ENCODE measurements at places on chromosomes 4 and X. TPM values are rescaled to one million over a fixed set of nuclear protein-coding genes. Genes with fewer than 3 reads are reported as not detected.

DNA sequence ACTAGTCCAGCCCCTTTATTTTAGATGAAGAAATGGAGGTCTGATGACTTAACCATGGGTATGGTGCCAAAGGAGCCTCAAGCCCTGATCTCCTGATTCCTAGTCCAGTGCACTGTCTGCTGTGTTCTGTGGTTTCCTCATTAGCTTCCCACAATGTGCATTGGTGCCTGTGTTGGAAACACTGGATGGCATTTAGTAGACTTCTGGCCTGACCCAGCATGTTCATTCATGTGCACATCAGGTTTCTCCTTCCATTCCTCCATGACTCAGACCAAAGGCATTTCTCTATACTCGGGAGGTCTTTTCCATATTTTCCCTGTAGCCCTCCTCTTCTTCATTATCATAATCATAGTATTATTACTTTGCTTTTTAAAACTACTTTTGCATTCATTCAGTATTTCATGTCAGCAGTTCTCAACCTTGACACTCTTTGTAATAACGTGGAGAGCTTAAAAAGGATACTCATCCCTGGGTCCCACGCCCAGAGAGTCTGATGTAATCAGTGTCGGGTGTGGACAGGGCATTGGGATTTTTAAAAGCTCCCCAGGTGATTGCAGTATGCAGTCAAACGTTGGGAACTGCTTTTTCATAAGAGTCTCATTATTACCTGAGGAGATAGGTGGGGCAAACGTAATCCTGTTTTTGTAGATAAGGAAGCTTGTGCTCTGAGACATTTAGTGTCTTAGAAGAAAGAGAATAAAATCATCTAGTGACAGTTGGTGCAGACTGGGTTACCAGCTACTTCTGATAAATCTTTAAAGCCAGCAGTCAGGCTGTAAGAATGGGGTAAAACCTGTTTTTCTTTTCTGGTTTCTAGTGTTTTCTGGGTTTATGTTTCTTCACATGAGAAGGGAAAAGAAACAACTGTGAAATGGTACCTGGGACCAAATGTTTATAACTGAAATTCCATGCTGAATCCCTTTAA is 40.9 kb upstream of the XK start:
- no peak for DNase-seq

DNA sequence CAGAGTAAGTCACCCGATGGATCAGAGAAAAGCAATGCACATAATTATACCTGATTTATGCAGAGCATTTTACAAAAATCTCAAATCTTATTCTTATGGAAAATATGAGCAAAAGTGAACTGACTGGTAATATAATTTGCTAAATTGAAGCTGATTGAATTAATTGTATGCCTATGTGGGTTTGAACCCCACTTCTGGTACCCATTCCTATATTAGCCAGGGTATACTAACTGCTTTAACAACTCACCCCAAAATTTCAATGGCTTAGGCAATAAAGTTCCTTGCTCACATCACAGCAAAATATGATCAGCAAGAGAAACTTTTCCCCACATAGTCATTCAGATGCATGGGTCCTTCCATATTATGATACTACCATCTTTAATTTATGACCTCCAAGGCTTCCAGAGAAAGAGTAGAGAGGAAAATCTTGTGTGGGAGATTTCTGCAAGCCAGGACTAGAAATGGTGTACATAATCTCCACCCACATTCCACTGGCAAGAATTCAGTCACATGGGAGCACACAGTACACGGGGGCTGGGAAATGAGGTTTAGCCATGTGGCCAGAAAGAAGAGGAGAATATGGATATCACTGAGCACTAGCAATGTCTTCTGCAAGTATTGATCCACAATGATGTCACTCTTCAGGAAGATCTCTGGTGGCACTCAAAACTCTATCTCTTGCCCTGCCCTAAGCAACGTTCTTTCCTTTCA is 640.7 kb downstream of the BCOR start:
- DNase-seq, result no peak

DNA sequence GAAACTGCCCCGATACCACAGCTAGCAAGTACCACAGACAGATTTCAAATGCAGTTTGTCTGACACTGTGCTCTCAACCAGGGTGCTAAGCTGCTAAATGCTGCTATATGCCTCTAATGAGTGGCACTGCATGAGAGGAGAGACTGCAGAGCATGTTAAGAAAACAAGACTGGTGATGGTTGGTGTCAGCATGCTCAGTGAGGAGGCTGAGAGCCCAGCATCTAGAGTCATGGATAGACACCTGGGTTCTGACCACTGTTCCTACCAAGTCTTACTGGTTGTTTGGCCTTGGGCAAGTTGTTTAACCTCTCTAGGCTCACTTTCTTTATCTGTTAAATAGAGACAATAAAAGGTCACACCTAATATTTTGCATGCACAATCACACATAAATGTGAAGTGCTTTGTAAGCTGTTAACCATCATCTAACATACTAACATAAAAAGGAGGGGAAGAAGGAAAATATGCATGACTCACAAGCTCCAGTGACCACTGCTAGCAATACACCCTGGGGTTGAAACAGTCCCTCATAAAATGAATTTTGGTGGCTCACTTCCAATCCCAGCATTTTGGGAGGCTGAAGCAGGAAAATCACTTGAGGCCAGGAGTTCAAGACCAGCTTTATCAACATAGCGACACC is 20.7 kb downstream of the HHIP start:
- no peak for DNase-seq

DNA sequence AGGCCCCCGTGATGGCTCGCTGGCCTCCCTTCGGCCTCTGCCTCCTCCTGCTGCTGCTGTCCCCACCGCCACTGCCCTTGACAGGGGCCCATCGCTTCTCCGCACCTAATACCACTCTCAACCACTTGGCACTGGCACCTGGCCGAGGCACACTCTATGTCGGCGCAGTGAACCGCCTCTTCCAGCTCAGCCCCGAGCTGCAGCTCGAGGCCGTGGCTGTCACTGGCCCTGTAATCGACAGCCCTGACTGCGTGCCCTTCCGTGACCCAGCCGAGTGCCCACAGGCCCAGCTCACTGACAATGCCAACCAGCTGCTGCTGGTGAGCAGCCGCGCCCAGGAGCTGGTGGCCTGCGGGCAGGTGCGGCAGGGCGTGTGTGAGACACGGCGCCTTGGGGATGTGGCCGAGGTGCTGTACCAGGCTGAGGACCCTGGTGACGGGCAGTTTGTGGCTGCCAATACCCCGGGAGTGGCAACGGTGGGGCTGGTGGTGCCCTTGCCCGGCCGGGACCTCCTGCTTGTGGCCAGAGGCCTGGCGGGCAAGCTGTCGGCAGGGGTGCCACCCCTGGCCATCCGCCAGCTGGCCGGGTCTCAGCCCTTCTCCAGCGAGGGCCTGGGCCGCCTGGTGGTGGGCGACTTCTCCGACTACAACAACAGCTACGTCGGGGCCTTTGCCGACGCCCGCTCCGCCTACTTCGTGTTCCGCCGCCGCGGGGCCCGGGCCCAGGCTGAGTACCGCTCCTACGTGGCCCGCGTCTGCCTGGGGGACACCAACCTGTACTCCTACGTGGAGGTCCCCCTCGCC is 3.0 kb downstream of the PLXNB3 start:
- DNase-seq, result no peak

DNA sequence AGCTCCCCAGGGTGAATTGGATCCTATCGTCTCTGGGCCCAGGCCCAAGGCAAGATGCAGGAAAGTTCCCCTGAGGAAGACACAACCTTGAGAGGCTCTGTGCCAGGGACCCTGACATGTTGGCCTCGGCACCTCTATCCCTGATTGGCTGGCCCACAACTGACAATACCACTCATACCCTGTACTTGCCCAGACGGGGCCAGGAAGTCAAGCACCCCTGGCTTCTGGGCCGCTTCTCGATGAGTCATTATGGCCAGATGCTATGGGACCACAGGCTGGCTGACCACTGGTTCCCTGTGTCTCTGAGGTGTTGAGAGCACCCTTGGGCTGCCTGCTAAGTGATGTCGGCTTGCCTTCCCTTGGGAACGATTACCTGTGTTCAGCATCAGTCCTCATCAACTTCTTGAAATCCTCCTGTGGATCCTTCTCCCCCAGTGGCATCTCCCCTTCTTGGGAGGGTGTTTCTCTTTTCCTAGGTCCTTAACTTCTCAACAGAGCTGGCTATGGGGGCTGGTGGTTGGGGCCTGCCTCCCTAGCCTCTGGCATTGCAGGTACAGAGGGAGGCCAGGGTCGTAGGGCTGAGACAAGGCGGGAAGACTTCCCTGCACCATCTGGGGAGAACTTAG is 54.5 kb upstream of the MAMLD1 start:
- no peak for DNase-seq

TCEAL5 gene
- total RNA-seq, result not detected

ARX gene
- total RNA-seq, result not detected

ZNF280C gene
- 8.6 TPM for total RNA-seq

DNA sequence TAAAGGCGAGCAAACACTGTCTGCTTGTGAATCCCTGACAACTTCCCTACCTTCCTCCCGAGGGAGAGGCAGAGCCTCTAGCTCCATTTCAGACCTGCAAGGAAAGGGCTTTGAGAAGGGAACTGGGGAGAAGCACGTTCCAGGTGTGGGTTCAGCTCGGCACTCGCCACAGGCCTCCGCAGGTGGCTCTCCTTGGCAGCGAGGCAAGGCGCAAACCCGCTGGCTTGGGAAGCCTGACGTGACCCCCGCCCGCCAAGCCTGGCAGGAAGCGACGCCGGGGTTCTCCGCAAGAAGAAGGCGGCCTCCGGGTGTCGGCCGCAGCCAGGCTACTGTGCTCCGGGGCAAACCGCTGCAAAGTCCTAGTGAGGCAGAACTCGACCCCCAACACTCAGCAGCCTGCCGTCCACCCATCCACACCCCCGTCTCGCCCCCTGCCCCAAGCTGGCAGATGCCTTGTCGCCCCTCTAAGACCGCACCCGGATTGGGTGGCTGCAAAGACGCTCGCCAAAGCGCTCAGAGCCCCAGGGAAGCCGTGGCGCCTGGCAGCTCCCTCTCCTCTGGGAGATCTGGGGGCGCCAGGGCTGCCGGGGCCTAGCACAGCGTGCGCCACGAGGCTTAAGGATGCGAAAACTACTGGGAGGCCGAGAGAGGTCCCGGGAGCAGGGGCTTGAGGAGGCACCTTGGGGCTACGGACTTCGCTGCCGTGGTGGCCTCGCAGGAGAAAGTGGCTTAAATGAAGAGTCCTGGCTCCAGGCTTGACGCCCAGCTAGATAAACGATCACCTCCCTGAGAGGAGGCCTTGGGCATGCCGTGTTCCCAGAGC is 21.8 kb downstream of the NKX3-2 start:
- peak; percentile 53 for DNase-seq

DNA sequence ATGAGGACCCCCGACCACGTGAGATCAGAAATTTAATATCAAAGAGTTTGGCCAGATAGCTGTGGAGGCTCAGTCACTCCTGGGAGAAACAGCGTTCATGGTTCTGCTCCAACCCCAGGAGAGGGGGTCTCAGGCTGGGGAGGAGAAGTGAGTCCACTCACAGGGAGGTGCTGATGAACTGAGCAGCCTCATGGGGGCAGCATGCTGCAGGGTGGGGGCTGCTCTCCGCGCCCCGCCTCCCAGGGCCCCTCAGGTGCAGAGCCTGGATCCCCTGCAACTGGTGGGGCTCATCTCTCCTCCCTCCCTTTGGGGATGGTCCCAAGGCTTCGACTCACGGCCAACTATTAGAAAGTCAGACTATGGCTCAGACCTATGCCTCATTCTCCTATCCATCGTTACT is 26.6 kb upstream of the C4orf50 start:
- no peak for DNase-seq

VEGFD gene
- not detected for total RNA-seq

YIPF6 gene
- 18.1 TPM for total RNA-seq

DNA sequence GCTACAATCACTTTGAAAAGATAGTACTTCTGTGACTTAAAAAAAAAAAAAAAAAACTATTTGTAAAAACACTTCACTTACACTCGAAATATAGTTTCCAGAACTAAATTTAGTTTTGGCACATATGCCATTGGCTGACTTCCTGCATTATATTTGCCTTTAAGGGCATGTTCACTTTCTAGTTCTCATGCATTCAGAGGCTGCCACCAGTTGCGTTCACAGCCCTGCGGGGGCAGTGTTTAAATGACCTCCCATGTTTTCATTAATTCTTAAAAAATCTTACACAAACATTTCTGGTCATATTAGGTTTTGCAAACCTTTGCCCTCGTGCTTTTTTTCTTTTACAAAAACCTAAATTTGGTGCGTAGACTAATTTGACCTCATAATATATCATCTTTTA is 12.4 kb upstream of the ARHGAP6 start:
- no peak for DNase-seq

ADGRA3 gene
- 15.2 TPM for total RNA-seq

AP1AR gene
- 16.5 TPM for total RNA-seq

DNA sequence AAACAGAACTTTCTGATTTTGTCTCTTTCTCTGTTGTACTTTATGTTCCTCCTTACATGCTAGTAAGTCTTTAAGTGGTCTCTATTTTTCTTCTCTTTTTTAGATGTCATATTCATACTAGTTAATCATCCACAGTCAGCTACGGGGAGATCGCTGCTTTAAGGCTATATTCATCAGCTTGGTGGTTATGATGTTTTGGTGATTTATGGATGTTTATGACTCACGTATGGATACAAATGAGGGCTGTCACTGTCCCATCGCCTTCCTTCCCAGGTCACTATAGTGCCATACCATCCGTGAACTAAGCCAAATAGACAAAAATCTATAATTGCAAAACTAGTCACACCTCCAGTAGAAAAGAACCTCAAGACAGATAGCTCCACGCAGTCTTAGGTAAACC is 296.8 kb upstream of the AADAT start:
- DNase-seq, result no peak

GRCh38 chr4:48064349-48064748 is 47.8 kb downstream of the NIPAL1 start:
- peak; percentile 15 for DNase-seq

- DNase-seq, result peak; percentile 48
These were observed 59.1 kb downstream of the MID1IP1 start for GRCh38 chrX:38860106-38861013.

DNA sequence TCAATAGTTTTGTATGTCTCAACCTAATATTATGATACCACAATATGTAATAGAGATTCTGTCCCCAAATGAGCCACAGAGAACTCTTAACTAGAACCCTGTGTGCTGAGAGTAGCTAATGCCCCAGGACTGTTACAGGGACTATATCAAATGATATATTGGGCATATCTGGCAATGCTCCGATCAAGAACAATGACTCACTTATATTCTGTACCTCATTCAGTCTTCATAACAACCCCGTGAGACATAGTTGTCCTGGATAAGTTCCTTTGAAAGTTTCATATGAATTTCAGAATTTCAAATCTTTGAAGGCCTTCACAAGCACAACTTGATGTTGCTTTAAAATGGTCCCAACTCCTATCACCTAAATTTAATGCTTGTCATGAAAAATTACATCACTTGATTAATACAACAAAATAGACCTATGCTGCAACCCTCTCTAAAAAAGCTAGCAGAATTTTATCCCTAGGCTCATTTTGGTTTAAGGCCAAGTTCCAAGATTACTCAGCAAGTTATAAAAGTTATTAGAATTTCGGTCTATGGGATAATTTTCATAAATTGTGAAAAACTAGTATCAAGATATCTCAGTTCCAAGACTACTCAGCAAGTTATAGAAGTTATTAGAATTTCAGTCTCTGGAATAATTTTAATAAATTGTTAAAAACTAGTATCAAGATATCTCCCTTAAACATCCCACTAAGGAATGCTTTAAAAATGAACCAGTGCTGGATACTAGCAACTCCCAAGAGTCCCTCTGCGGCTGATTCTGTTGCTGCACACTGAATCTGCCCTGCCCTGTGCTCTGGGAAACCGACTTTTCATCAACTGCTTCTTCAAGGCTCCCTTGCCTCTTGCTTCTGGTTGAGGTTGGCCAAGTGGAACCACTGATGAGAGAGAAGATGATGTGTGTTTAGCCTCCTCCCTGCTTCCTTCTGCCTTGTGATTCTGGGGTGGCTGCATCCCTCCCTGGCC is 6.0 kb upstream of the ANXA3 start:
- no peak for DNase-seq

CENPVL2 gene
- total RNA-seq, result not detected

- DNase-seq, result no peak
These were observed 88.3 kb upstream of the UNC5C start for GRCh38 chr4:95637043-95637600.

FGFRL1 gene
- 23.5 TPM for total RNA-seq

Measured in activated CD4-positive, alpha-beta T cell treated with anti-CD3 and anti-CD28 coated beads for 36 hours (primary cell).